Pulmonary artery endothelial cell (primary cell): ENCODE measurements at places on chromosomes 12 and 14. TPM values are rescaled to one million over a fixed set of nuclear protein-coding genes. Genes with fewer than 3 reads are reported as not detected.

DNA sequence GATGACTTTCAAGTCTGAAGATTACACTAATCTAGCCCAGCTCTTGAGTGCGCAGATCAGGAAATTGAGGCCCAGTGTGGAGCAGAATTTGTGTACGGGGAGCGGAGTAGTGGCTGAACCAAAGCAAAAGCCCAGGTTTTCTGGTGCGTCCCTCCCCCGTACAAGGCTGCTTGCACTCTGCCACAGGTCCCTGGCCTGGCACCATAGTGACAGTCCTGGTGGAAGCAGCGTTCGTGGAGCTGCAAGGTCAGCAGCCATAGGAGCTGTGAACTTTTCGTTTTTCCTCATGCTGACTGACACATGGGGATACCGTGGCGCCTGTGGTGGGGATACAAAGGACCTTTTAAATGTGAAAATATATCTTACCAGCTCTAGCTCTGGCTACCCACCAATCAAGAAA, 1.7 kb downstream of the EVL start:
- DNase-seq, result no peak

The SPX gene
- 0.07 TPM in 1 of 2 replicates, not detected in the other for total RNA-seq

- DNase-seq, result no peak
Observed at GRCh38 chr14:89339579-89339978, 77.5 kb downstream of the FOXN3 start.

DNA sequence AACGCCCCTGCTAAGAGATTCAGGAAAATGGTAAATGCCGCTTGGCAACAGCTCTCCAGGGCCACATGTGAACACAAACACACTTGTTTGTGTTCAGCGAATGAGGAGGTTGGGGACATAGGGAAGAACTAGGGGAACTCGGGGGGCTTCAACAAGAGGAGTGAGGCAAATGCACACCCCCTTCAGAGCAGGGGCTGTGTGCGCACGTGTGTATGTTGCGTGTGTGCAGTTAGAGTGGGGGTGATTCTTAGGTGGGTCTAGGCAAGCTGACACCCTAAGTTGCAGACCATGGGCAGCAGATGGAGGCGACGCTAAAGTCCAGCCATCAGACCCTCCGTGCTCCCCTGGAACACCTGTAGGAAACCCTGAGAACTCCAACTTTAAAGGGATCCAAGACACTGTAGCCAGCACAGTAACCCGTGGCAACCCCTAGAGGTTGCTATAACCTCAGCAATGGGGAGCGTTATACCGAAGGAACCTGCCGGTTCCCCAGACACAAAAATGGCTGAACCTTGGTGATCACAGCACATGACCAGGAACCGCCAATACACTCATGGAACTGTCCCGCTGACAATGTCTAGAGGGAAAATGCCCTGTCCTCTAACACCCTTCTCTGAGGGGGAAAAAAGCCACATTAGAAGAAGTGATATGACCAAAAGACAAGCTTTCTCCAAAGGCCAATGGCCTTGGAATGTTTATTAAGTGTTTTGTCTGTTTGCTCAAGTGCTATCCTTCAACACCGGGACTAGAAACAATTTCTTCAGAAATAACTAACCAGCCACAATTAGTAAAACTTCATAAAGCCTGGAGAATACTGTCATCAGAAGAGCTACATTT, 86.5 kb upstream of the CEP83 start:
- peak; percentile 60 for DNase-seq

DNA sequence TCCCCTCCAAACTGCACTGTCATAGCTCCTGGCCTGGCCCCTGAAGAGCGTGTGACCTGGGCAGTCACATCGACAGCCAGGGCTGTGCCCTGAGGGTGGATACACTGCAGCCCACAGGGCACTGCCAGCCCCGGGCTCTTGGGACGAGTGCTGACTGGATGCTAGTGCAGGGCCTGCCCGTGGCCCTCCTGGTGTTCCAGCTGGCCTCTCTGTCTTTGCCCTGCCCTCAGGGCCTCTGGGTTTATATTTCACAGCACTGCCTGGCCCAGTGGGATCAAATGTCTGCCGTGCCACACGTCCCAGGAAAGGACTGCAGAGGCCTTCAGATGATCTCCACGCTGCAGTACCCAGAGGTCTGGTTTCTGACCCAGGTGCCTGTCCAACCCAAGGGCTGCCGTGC, 10.1 kb upstream of the CCDC197 start:
- no peak for DNase-seq

The NEUROD4 gene
- total RNA-seq, result not detected in 2 replicates

The ANKRD9 gene
- 13.2 and 19.1 TPM in 2 replicates for total RNA-seq

The POLR3B gene
- total RNA-seq, result 10.6 and 14.3 TPM in 2 replicates

GRCh38 chr12:115870021-115870420, 407.5 kb downstream of the MED13L start:
- no peak for DNase-seq

The NANOG gene
- not detected in 2 replicates for total RNA-seq

DNA sequence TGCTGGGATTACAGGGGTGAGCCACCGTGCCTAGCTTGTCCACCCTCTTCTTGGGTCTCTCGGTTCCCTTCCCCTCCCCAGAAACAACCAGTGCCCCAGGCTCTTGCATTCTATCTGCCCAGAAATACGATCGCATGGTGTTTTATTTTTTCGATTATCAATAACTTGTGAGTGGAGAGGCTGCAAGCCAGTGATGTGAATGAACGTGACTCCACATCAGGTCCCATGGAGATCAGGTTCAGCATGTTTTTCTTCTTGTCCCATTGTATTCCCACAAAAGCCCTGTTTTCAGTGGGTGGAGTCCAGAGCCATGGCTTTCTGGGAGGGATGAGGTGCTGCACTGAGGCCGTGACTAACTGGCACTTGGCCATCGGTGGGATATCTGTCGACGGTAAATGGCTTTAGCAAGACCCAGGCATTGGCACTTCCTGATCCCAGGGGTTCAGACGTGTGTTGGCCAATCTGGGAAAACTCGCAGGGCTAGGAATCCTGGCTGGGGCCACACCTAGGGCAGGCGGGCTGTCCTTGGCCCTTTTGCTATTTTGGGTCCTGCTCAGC, 12.7 kb upstream of the HNF1A start:
- no peak for DNase-seq

DNA sequence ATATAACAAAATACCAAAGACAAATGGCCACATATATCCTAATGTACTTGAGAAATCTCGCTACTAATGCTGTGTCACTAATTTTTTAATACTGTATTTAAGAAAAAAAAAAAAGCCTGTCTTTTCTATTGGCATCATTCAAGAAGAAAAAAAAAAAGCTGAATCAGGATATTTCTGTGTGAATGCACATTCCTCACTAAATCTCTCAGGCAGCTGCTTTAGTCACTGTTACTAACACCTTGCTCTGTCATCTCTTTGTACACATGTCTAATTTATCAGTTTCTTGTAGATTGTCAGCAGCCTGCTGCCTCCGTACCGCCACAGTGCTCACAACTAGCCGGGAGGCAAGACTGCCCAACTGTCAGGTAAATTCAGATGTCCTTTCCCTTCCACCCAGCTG, 32.0 kb upstream of the FGD4 start:
- DNase-seq, result no peak

DNA sequence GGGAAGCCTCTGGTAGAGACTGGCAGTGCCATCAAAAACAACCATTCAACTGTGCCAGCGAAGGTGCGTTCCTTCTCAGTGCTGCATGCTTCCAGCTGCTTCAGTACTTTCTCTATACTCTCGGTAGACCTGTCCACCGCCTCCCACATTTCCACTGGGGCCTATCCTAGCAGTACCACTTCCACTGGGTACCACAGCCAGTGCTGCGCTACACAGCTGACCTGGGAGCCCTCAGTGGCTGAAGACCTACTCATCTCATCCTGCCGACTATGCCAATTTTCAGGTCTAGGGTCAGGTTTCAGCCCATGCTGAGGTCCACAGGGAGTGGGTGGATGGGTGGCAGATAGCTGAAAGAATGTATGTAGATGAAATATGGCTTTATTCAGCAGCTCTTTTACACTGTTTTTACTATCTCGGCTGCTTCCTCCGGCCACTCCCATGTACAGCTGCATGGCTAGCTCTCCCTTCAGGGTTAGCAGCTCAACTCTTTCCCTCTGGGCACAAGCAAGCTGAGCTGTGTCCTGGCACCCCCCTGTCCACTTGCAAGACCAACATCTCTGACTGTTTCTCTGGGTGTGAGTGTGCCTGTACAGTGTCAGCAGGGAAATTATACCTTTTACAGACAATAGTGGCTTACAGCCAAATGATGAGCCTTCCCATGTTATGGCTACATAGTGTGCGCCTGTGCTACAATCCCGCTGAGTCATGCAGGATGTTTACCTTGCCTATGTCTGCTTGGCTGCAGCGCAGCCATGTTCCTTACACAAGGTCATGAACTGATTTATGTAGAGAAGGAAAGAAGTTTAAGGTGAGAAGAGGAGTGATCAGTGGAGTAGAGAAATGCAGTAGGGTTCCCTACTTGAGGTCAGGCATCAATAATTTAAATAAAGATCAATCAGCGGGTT, 125.7 kb upstream of the DDHD1 start:
- DNase-seq, result peak; percentile 3

DNA sequence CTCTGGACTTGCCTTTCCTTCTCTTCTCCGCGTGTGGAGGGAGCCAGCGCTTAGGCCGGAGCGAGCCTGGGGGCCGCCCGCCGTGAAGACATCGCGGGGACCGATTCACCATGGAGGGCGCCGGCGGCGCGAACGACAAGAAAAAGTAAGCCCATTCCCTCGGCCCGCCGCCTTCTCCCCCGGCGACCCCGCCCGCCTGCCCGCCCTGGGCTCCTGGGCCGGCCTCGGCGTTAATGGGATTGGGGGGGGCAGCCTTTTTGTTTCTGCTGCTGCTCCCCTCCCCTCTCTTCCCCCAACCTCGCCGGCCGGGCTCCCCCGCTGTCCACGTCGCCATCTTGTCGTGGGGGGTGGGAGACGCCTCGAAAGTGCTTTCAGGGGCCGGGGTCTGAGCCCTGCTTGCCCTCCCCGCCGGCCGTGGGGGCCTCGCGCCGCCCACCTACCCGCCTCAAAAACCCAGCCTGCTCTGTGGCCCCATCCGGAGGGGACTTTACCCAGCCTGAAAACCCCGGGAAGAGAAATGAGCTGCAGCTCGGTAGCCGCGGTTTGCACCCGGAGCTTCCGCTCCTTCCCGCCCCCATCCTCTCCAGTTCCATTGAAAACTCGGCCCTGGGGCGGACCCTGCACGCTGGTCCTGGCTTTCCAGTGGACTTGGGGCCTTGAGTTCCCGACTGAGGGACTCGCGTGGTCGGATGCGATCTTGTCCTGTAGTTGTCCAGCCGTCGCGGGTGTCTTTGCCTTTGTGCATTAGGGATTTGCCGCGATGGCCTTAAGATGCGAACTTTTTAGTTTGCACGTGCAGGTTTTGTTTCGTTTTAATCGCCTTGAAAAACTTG, 598 bp downstream of the HIF1A start:
- no peak for DNase-seq

- DNase-seq, result peak; percentile 32
Observed at GRCh38 chr12:65209655-65210043, 40.3 kb downstream of the LEMD3 start.

The PRORP gene
- total RNA-seq, result 31.0 and 36.2 TPM in 2 replicates

DNA sequence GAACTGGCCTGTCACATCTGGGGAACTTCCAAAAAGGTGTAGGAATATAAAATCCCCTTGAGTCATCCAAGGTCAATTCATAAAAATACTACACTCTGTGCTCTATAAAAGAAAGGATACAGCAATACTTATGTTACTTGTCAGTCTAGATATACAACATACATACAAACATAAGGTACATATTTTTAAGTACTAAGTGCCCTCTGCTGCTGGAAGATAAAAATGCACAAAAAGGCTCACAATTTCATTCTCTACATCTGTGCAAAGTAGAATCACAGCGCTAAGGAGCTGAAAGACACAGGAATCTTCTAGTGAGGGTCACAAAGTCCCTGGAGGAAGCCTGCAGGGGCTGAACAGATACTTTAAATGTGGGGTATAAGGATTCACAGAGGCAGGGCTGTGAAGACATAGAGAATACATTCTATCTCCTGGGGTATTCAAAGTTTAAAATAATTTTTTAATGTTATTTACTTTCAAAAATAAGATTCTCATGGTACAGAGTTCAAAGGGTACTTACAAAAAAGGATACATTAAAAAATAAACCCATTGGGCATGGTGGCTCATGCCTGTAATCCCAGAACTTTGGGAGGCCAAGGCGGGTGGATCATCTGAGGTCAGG, 10.2 kb upstream of the GOLGA5 start:
- DNase-seq, result peak; percentile 26

DNA sequence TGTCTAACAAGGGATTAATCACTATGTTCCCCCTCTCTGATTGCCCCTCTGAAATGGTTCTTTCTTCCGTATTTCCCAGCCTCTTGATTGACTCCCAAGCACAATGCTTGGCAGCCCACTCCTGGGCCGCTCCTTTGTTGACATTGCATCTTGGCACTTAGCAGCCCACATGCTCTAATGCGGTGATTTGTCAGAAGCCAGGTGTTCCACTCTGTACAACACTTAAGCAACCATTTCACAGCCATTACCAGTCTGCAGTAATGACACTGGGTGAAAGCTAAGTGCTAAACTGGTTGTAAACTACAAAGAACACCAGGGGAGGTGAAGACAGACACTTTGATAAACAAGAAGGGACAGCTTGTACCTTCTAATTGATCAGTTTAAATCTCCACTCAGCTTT, 353.5 kb downstream of the TMEM132D start:
- no peak for DNase-seq

DNA sequence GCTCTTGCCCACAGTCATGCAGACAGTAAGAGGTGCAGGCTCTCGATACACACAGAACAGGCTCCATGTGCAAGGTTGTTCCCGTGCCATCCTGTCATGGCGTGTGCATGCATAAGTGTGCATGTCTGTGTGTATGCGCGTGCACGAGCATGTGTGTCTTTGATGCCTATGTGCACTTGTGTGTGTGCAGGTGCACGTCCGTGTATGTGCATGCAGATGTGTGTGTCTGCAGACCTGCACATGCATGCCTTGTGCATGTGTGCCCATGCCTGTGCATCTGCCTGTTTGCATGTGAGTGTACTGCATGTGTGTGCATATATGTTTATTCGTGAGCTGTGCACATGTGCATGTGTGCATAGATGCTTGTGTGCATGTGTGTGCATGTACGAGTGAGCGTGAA, 309.8 kb downstream of the TMEM121 start:
- no peak for DNase-seq

DNA sequence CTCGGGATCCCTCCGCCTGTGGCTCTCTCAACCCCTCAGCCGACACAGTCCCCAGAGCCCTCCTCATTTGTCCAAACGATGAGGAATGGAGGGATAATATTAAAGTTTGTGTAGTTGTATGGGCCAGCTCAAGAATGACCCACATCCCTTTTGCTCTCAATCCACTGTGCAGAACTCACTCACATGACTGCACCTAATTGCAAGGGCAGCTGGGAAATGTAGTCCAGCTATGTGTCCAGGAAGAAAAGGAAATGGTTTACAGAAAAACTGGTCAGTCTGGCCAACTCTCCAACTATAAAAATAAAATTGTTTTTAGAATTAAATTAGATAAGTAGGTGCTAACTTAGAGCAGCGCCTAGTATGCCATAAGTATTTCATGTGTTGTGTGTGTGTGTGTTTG, 66.6 kb downstream of the GALNT8 start:
- no peak for DNase-seq

GRCh38 chr12:104304261-104305009, 896 bp downstream of the EID3 start:
- no peak for DNase-seq
